ENCODE measurements at places on chromosomes 2 and 18.

DNA sequence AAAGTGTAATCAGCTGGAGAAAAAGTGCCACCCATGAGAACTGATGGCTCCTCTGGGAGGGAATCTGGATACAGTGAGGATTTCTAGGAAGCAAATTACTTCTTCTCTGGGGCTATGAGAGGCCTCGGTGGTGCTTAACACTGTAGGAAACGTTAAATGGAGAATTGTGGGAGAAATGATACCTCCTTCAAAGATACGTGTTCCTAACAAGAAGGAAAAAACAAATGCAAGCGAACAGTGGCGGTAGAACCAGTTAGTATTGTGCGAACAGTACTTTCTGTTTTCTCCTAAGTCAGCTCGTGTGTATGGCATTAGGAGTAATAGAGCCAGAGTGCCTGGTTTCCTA, 587 bp upstream of the MTIF2 start:
- DNase-seq, result no peak

DNA sequence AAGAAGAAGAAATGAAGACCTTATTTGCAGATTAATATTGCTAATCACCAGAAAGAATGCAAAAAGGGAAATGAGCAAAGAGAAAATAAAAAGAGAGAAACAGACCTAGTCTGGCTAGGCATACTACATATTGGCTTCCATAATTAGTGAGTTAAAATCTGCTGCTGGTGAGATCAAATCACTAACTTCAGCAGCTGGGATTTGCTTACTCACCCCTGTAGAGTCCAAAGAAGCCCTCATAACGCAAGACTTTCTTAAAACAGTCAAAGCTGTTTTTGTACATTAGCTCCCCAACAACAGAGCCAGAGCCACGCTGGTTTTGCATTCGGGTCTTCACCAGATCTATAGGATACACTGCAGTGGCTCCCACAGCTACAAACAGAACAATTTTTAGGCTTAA, 80.9 kb downstream of the SLC25A12 start:
- DNase-seq, result no peak

GRCh38 chr2:50596515-50596914, 435.4 kb downstream of the NRXN1 start:
- no peak for DNase-seq

DNA sequence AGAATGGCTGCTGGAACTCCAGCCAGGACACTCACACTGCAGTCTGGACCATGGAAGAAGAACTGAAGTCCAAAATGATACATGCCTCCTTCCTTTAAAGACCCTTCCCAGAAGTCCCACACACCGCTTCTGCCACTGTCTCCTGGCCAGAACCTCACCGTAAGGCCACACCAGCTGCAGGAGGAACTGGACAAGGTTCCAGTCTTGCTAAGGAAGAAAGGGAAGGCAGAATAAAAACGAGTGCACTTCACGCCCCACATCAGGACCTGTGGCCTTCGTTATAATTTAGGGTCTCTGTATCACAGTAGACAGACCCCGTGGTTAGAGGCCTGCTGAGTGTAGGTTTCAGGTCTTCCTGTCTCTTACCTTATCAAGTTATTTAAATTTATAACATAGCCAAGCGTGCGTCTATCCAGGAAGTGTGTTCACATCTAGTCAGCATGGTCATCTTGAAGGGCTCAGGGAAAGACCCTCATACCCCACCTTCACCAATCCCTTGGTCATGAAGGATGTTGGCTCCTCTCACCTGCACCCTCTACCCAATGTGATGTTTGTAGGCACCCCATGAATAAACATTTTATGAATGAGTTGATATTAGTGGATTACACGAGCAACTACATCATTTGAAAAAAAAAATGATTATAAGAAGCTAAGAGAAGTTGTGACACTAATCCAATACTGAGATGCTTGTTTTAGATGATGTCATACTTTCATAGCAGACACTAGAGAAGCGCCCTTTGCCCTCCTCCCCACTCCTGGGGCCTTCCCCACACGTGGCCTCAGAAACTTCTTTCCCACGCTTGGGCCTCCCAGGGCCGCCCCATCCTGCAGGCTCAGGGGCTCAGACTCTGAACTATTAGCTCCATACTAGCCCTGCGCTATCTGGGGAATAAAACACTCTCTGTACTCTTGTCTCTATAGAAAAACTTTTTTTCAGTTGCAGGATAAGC, 157.6 kb downstream of the FAM210A start:
- no peak for DNase-seq

- DNase-seq, result no peak
Measured at GRCh38 chr2:238166391-238167343, 7.9 kb downstream of the ERFE start.

- DNase-seq, result no peak
Measured at GRCh38 chr2:162085090-162085891, 11.3 kb upstream of the DPP4 start.

Data from stimulated activated CD8-positive, alpha-beta memory T cell treated with anti-CD3 and anti-CD28 coated beads, Interleukin-7, amount 100 ng/mL, for 1 hour (primary cell).